Activated CD4-positive, alpha-beta memory T cell treated with anti-CD3 and anti-CD28 coated beads, Interleukin-2, amount 10 ng/mL, durations not matched to agents 7 days and 5 days (primary cell): ENCODE measurements at places on chromosomes 3 and 15. TPM values are rescaled to one million over a fixed set of nuclear protein-coding genes. Genes with fewer than 3 reads are reported as not detected.

- no peak overlapping the region for H3K4me3 ChIP-seq
- H3K27ac ChIP-seq: no peak overlapping the region
- H3K36me3 ChIP-seq: no peaks in the 10 kb centered on the region
- peaks cover under 1% of the 10 kb centered on the region for H3K4me1 ChIP-seq
Measured at GRCh38 chr3:196996454-196997265, 28.0 kb upstream of the PIGZ start.

- no peaks in the 10 kb centered on the region for H3K27me3 ChIP-seq
- no peak overlapping the region for H3K27ac ChIP-seq
- no peaks in the 10 kb centered on the region for H3K36me3 ChIP-seq
Measured at GRCh38 chr15:94858449-94858848, 627.1 kb downstream of the MCTP2 start.

- H3K36me3 ChIP-seq: no peaks in the 10 kb centered on the region
- H3K4me3 ChIP-seq: no peak overlapping the region
- H3K27me3 ChIP-seq: peaks cover 19% of the 10 kb centered on the region
- peaks cover 15% of the 10 kb centered on the region for H3K4me1 ChIP-seq
- no peak overlapping the region for H3K27ac ChIP-seq
Measured at GRCh38 chr15:99442252-99442897, 123.4 kb upstream of the MEF2A start.

- H3K36me3 ChIP-seq: no peaks in the 10 kb centered on the region
- H3K27ac ChIP-seq: peak overlapping the region; percentile 62
- H3K27me3 ChIP-seq: peaks cover 30% of the 10 kb centered on the region
Measured at GRCh38 chr3:171813897-171814460, 3.7 kb upstream of the PLD1 start.

DNA sequence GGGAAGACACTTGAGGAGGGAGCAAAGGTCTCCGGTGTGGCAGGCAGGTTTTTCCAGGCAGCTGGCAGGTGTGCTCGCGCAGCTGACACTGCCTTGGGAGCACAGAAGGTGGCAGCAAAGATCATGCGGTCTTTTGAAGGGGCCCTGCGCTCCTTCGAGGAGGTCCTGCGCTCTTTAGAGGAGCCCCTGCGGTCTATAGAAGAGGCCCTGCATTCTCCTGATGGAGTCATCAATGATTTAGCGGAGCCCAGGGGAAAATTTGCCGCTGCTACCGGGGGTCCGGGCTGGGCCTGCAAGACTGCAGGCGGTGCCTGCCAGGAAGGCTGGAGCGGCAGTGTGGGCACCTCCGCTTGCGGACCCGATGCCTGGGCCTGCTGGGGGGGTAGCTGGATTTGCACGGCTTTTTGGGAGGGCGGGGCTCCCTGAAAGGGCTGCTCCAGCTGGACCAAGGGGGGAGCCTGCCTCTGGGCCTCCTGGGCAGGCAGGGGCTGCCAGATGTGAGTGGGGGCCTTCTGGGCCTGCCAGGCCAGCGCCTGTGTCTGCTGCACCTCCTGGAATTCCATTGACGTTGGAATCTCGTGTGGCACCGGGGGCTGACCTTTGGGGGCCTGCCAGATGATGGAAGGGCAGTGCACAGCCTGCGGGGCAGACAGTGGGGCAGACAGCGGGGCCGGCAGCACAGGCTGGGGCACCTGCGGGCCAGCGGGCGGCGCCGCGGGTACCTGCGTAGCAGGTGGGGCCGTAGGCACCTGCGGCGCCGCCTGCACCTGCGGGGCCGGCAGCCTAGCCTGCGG is 2.1 kb downstream of the MAGEL2 start:
- no peak overlapping the region for H3K4me3 ChIP-seq
- no peak overlapping the region for H3K27ac ChIP-seq
- peaks cover 6% of the 10 kb centered on the region for H3K27me3 ChIP-seq

DNA sequence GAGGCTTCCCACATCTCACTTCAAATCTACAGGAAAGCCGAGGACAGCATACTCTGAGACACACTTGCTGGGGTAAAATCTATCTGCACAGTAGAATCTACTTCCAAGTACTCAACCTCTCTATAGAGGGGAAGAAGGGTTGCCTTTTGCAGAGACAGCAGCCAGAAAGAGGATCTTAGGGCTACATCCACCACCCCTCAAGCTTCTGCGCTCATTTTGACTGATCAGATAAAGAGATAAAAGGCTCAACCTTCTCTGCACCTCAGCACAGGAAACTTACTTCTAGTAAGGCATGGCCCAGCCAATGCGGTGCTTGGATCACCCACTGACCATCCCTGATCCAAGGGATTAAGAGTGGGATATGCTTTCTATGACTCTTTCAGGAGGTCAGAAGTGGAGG is 6.9 kb upstream of the SLC9A9 start:
- H3K36me3 ChIP-seq: no peaks in the 10 kb centered on the region
- peak overlapping the region; percentile 55 for H3K27ac ChIP-seq
- DNase-seq: peak; percentile 22
- peaks cover 36% of the 10 kb centered on the region for H3K4me1 ChIP-seq

GRCh38 chr15:87354661-87355410 is 901.7 kb downstream of the NTRK3 start:
- no peak for DNase-seq
- H3K4me3 ChIP-seq: no peak overlapping the region
- H3K4me1 ChIP-seq: no peaks in the 10 kb centered on the region
- H3K27me3 ChIP-seq: no peaks in the 10 kb centered on the region

DNA sequence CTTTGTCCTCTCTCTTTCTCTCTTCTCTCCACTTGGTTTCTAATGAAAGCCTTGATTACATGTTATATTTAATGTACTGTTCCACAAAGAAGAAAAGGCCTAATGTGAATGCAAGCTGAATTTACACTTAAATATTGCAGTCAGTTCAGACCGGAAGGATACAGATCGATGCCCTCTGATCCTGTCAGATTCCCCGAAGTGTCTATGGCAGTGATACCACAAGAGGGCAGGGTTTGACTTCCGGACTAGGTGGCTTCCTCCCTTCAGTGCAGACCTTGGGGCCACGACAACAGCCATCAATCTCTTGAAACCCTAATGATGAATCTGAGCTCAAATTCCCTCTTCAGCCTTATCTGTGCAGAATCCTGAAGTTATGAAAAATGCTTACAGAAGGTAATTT is 29.5 kb downstream of the AGTR1 start:
- no peak overlapping the region for H3K27ac ChIP-seq
- peaks cover 4% of the 10 kb centered on the region for H3K4me1 ChIP-seq
- no peak overlapping the region for H3K4me3 ChIP-seq
- H3K27me3 ChIP-seq: no peaks in the 10 kb centered on the region
- peak; percentile 16 for DNase-seq
- no peaks in the 10 kb centered on the region for H3K36me3 ChIP-seq

GRCh38 chr3:114272271-114272670 is 21.6 kb upstream of the TIGIT start:
- no peak for DNase-seq
- H3K27me3 ChIP-seq: no peaks in the 10 kb centered on the region
- peaks cover 34% of the 10 kb centered on the region for H3K36me3 ChIP-seq
- no peak overlapping the region for H3K27ac ChIP-seq
- H3K4me1 ChIP-seq: peaks cover 8% of the 10 kb centered on the region
- no peak overlapping the region for H3K4me3 ChIP-seq

MED12L gene
- 1.6 TPM for total RNA-seq

RGMA gene
- total RNA-seq: 0.18 TPM
